Dorsolateral prefrontal cortex (tissue), 122 donors: ENCODE measurements at places on chromosomes 16 and 17. TPM values are rescaled to one million over a fixed set of nuclear protein-coding genes. Genes with fewer than 3 reads are reported as not detected.

DNA sequence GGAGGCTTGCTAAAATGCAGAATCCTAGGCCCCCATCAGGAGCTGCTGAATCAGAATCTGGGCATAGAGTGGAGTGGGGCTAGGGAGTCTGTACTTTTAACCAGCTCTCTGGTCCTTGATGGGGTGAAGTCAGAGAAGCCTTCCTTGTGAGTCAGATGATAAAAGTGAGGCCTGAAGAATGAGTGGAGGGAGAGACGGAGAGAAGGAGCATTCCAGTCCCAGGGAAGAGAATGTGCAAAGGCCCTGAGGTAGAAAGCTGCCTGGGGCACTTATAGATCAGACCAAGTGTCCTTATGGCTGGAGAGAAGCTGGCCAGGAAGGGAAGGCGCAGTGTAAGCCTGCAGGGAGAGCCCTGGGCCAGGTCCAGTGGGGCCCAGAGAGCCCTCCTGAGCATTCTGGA is 235.1 kb upstream of the NLRP1 start:
- DNase-seq: no peak

DNA sequence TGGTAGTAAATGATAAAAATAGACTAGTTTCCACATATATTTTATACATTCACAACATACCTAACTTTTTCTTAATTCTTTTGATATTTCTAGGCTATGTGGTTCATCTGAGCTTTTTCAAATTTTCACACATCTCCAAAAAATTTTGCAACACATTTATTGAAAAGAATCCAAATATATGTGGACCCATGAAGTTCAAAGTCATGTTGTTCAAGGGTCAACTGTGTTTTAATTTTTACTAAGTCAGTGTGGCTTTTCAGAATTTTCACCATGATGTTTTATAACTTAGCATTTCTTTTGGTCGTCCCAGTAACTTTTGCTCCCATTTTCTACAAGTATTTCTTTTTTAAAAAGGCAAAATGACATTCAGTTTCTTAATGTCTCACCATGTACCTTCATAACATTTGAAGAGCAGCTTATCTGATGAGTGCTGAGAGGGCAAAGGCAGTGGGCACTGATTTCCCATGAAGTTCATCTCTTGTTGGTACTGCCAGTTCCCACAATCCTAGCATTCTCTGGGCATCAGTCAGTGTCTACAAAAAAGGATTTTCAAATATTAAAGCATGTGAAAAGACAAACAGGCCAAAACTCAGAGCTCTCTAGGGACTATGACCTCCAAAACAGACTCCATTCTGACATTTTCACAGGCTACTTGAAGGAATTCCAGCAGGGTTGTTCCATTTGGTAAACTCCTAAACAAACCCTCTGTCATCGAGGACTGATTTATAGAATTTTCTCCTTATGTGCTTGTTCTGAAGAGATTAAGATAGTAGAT is 80.3 kb downstream of the MRTFB start:
- no peak for DNase-seq

GRCh38 chr17:7191571-7192270 is 12.6 kb upstream of the ASGR1 start:
- DNase-seq: peak; percentile 76

DNA sequence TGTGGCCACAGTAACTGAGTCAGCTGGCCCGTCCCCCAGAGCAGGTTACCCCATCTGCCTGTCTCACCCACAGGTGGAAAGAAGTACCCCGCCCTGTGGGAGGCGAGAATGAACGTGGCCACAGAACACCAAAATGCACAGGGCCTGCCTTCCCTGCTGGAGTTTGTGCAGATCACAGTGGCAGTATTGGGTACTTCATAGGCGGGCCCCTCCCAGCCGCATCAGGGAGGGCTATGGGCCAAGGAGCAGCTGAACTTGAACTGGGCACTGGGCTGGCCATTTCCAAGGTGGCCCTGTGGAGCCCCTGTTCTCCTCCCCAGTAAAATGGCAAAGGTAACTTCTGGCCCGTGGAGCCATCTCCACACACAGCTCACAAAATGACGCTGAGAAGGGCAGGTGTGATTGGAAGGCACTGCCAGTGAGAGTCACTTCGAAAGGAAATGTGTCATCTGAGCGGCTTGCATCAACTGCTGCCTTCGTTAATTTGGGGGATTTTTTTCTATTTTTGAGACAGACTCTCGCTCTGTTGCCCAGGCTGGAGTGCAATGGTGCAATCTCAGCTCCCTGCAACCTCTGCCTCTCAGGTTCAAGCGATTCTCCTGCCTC is 162.9 kb downstream of the ENGASE start:
- no peak for DNase-seq

The ASGR2 gene
- total RNA-seq: 1.5 TPM

The DNAAF1 gene
- total RNA-seq: 9.5 TPM

The ESRP2 gene
- not detected for total RNA-seq

The ABCC11 gene
- total RNA-seq: 0.59 TPM
